ENCODE measurements at places on chromosomes 2 and 18. TPM values are rescaled to one million over a fixed set of nuclear protein-coding genes. Genes with fewer than 3 reads are reported as not detected.

ADAM23 gene
- 10.6 TPM for total RNA-seq

FAM237A gene
- not detected for total RNA-seq

ANKRD30B gene
- total RNA-seq, result 0.50 TPM

SRD5A2 gene
- not detected for total RNA-seq

UGT1A10 gene
- not detected for total RNA-seq

WNT6 gene
- total RNA-seq, result not detected

RBM43 gene
- 12.2 TPM for total RNA-seq

DIPK1C gene
- total RNA-seq, result not detected

VWA3B gene
- total RNA-seq, result not detected

REG3A gene
- total RNA-seq, result not detected

ACADL gene
- total RNA-seq, result 0.66 TPM

HEATR5B gene
- 18.7 TPM for total RNA-seq

ALK gene
- under 0.01 TPM for total RNA-seq

LTBP1 gene
- 645 TPM for total RNA-seq

CFC1 gene
- not detected for total RNA-seq

NEU4 gene
- total RNA-seq, result not detected

ZNF385B gene
- total RNA-seq, result not detected

ZNF396 gene
- 3.0 TPM for total RNA-seq

LYPD1 gene
- 0.73 TPM for total RNA-seq

TNFRSF11A gene
- 0.66 TPM for total RNA-seq

POMC gene
- total RNA-seq, result 3.8 TPM

PHOSPHO2 gene
- 1.8 TPM for total RNA-seq

EPC2 gene
- total RNA-seq, result 15.7 TPM

KYNU gene
- 1.2 TPM for total RNA-seq

CASP10 gene
- 11.6 TPM for total RNA-seq

TFCP2L1 gene
- total RNA-seq, result not detected

EVX2 gene
- not detected for total RNA-seq

NYAP2 gene
- total RNA-seq, result not detected

CPO gene
- total RNA-seq, result 0.17 TPM

KIF1A gene
- not detected for total RNA-seq

LINC00305 gene
- not detected for total RNA-seq

EGR4 gene
- total RNA-seq, result 0.83 TPM

TUBA4A gene
- total RNA-seq, result 55.1 TPM

UPP2 gene
- total RNA-seq, result not detected

TNFAIP6 gene
- total RNA-seq, result 32.4 TPM

CXCR1 gene
- total RNA-seq, result not detected

ICOS gene
- total RNA-seq, result not detected

SAG gene
- total RNA-seq, result not detected

RAB6D gene
- total RNA-seq, result not detected

COL6A3 gene
- 2,183 TPM for total RNA-seq

UGT1A8 gene
- not detected for total RNA-seq

CTAGE1 gene
- total RNA-seq, result not detected
